Stimulated activated CD4-positive, alpha-beta T cell treated with anti-CD3 and anti-CD28 coated beads, TNF-alpha, amount 100 ng/mL, for 48 hours (primary cell): ENCODE measurements at places on chromosomes 6 and 20.

- no peak for DNase-seq
Observed at GRCh38 chr6:101572627-101573026, 179.1 kb downstream of the GRIK2 start.

- DNase-seq: no peak
Observed at GRCh38 chr6:47159763-47160162, 117.6 kb upstream of the ADGRF1 start.

DNA sequence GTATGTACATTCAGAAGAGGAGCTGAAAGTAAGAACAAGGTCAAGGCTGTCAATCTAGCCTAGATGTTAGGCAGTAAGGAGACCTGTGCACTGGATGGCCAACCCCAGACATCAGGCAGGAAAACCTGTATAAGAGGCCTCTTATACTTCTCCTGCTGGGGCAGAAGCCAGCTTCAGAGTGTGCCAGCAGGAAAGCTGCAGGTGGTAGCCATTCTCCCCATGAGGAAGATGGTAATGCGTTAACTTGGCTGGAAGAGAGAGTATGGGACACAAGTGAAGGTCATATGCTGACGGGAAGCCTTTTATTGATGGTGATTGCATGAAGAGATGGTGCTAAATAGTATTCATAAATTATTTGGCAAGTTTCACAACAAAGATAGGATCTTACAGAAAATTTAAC, 20.6 kb downstream of the NHLRC1 start:
- DNase-seq: no peak

GRCh38 chr6:133817460-133818047, 71.4 kb upstream of the TCF21 start:
- DNase-seq: no peak

- no peak for DNase-seq
Observed at GRCh38 chr6:107546691-107547450, 57.0 kb downstream of the SOBP start.

DNA sequence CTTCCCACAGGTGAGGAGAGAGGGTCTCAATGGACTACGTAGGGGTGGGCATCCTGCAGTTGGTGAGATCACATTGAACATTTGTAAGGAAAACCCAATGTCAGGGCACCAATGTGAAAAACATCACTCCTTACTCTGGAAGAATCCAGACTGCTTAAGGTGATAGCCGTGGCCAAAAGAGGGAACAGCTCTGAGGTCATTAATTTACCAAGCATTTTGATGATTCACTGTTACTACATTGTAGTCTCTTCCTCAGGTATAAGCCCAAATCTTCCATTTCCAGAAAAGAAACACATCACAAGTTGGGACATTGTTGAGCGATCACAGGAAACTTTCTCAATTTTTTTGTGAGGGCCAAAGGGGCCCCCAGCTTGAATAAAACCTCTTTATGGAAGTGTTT, 61.1 kb upstream of the SPTLC3 start:
- DNase-seq: no peak

DNA sequence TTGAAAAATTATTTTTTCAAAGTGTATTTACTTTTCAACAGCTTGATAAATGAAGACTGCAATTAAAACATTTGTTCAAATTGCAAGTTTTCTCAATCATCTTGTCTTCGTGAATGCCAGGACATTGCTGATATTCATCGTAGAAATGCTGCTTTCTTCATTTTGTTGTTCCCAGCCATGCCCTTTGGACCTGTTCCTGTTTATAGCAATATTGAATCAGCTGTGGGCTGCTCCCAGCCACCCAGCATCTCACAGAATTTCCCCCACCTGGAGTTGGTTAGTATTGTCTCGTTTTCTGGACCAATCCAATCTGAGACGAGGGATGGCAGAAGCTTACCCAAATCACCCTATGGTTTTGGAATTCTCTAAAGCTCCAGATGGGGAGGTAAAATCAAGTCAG, 40.8 kb downstream of the SLC22A2 start:
- DNase-seq: no peak

GRCh38 chr20:37744347-37744746, 50.5 kb downstream of the CTNNBL1 start:
- DNase-seq: no peak

DNA sequence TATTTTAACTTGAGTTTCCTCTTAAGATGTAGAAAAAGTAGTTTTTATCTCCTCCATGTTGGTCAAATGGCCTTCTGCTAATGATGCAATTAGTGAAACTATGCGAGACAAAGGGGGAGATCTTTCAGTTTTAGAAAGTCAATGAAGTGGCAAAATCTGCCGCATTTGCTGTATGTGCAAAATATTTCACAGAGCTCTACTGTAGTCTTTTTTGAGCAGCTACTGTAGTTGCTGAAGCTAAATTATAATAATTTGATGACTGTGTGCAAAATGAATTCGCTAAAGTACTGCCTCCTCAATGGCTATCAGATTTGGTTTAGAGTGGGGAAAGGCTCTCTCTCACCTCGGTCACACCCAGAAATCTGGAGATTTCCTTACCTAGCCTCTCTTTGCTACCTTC, 267.6 kb upstream of the ZFP64 start:
- no peak for DNase-seq

GRCh38 chr20:49824206-49824605, 11.6 kb downstream of the SLC9A8 start:
- no peak for DNase-seq

DNA sequence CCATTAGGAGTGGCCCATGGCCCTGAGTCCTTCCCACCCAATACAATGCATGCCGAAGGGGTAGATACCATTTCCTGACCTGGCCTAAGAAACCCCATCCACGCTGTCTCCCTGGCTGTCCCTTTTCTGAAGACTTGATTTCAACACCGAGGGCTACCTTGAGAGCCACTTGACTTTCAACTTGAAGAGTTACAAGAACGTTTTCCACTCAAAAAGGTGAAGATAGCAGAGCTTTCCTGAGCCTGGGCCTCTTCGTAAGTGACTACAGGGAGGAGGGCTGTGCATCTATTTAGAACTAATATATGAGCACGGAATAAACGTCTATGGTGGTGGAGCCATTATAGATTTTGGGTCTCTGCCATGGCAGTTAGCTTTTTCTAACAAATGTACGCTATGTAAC, 14.4 kb upstream of the PPP1R14C start:
- no peak for DNase-seq

GRCh38 chr20:7144464-7144863, 377.0 kb downstream of the BMP2 start:
- no peak for DNase-seq
